Cerebellar nuclear complex (tissue), 1 donor: ENCODE measurements at places on chromosomes 2 and 18.

- no peak for DNase-seq
These were observed 6.3 kb downstream of the SPIRE1 start for GRCh38 chr18:12651651-12652050.

GRCh38 chr18:50866765-50867164 lies 12.2 kb upstream of the ME2 start:
- no peak for DNase-seq

DNA sequence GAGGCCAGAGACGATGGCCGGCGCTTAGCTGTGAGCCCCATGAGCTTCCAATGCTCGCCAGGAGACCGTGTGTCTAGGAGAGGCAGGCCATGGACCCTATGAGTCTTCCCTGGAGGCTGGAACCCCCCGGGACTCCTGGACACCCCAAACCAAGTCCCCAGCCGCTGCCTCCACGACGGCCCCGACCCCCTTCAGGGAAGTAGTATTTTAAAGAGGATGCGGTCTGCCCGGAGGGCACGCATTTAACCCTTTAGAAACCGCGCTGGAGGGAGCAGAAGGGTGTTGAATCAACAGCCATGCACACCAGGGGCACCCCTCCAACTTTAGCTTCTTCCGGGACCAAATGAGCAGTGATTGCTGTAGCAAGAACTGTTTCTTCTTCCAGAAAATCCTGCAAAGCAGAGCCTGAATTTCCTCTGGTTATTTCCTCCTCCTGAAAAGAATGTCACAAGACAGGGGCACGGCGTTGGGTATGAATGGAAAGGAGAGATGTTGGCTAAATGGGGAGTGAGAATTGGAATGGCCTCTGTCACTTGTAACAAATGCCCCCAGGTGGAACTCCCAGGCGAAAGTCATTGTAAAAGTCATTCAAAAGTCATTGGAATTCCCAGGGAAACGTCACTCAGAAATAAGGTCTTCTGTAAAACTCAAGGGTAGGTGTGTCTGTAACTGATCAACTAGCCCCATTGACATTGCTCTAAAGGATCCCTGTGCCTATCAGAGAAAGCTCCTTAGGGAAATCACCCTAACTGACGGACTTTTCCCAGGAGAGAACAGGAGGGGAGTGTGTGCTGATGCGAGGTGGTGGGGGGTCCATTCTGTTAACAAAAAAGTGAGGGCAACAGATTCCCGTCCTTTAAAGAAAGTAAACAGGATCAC lies 5.8 kb upstream of the GBX2 start:
- DNase-seq, result no peak

DNA sequence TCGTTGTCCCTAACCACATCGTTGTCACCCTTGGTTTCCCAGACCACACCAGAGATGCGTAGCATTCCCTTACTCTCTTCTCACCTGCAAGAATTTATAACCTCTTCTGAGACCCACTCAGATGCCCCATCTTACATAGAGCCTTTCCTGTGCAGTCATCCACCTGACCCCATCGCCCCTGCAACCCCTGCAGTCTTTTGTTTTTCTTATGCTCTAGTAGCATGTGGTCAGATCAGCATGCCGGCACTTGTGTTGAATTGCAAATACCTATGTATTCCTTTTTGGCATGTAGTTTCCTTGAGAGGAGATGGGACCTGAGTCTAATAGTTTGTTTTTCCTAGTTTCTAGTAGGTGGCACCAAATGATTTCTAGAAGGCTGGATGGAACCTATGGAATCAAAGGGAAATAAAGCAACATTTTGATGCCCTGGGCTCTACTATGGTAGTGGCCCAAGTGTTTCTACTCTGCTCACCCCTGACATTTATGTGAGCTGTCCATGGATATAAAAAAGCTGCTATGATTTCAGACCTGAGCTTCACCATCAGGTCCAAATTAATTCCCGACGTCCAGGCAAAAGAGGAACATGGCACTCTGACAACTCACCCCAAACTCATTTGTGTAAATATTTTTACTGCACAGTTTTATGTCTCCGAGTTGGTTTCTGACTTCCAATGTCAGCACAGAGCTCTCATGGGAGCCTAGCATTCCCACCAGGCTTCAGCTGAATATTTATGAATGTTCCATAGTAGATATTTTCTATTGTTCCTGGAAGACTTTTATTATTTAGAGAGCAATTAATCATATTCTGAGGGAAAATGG lies 143.6 kb downstream of the RNF144A start:
- no peak for DNase-seq

GRCh38 chr2:120878970-120879369 lies 143.3 kb downstream of the GLI2 start:
- no peak for DNase-seq

DNA sequence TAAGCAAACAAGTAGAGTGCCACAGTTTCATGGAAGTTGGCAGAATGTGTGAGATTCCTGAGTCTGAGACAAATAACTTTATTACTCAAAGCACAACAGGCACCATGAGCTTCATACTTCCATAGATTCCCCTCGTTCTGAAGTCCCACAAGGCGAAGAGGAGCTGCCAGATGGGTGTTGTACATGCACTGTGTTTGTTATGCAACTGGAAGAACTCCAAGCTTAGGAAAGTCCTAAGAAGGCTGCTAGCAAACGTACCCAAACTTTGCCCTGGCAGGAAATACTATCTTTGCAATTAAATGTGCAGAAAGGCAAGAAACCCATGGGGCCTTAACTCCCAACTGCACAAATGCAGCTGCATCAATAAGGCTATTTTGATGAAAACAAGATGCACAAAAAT lies 1.6 kb upstream of the GCA start:
- DNase-seq, result no peak

- DNase-seq, result no peak
These were observed 254.8 kb upstream of the COPS8 start for GRCh38 chr2:236830926-236831325.
